ENCODE measurements at places on chromosomes 7 and 10.

- peak; percentile 74 for DNase-seq
Measured at GRCh38 chr7:150755473-150756099, 18.4 kb downstream of the GIMAP5 start.

- DNase-seq, result no peak
Measured at GRCh38 chr7:111018960-111019736, 71.8 kb upstream of the LRRN3 start.

GRCh38 chr10:59372543-59372942 lies 10.2 kb upstream of the FAM13C start:
- no peak for DNase-seq

DNA sequence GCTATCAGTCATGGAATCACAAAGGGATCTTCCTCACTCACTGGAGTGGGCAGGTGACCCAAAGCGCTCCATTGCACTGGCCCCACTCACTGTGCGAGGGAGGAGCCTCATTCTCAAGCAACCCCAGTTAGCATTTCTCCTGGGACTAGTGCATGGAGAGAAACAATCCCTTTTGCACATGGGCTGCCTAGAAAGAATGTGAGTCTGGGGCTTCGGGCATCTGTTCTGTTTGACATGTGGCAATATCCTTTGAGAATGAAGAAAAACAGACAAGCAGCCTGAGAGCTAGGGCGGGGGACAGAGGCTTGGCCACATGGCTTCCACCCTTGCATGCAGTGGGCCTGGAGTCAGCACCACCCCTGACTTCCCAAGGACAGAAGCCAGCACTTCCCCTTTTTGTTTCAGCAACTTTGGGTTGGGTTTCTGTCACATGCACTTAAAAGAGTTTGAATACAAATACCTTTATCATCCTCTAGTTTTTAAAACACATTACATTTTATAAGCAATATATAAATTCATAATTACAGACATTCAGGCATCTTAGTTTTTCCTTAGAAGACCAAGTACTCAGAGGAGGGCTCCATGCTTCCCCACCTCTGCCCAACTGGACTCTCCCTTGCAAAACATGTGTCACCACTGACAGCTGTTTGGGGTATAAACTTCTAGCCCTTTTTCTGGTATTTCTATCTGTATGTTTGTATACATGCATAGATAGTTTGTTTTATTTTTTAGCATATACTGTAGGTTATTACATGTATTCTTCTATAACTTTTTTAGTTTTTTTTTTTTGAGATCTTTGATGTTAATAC lies 73.8 kb downstream of the RBM20 start:
- no peak for DNase-seq

- DNase-seq, result no peak
Measured at GRCh38 chr7:132240821-132241422, 335.3 kb downstream of the PLXNA4 start.

GRCh38 chr10:104339469-104340110 lies 1.3 kb upstream of the ITPRIP start:
- no peak for DNase-seq

- no peak for DNase-seq
Measured at GRCh38 chr10:97406064-97406463, 4.9 kb upstream of the RRP12 start.

- no peak for DNase-seq
Measured at GRCh38 chr7:22996470-22996869, 17.5 kb downstream of the HYCC1 start.

- DNase-seq, result no peak
Measured at GRCh38 chr10:58019863-58020537, 247.7 kb downstream of the IPMK start.

- DNase-seq, result no peak
Measured at GRCh38 chr10:44341886-44342285, 43.0 kb downstream of the CXCL12 start.

DNA sequence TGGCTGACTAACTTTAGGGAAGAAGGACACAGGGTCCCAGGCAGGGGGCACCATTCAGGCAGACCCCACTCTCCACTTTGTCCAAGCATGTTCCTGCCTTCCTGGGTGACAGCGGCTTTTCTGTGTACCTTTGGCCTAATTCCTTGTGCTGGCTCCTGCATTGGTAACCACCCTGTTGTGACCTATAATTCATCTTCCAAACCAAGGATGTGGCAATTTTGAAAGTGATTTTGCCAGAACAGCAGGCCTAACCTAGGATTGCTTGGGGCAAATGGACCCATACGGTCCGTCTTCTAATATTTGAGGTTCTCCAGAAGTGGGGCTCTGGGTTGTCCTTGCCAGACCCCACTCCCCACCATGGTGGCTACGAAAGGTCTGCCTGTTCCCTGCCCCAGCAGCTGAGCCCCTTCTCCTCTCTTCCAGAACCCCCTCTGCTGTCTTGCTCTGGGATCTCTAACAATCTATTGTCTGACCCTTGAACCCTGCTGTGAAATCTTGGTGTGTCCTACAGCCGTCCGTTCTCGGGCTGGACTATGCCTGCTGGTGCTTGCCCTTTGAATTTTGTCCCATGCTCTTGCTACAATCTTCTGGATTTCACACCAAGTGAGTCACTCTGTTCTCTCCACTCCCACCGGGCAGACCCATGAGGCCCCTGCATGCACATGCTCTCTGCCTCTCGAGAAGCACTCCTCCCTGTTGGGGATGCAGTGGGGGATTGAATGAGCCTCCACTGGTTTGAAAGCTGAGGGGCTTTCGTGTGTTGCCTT lies 316.0 kb downstream of the CXCL12 start:
- no peak for DNase-seq

DNA sequence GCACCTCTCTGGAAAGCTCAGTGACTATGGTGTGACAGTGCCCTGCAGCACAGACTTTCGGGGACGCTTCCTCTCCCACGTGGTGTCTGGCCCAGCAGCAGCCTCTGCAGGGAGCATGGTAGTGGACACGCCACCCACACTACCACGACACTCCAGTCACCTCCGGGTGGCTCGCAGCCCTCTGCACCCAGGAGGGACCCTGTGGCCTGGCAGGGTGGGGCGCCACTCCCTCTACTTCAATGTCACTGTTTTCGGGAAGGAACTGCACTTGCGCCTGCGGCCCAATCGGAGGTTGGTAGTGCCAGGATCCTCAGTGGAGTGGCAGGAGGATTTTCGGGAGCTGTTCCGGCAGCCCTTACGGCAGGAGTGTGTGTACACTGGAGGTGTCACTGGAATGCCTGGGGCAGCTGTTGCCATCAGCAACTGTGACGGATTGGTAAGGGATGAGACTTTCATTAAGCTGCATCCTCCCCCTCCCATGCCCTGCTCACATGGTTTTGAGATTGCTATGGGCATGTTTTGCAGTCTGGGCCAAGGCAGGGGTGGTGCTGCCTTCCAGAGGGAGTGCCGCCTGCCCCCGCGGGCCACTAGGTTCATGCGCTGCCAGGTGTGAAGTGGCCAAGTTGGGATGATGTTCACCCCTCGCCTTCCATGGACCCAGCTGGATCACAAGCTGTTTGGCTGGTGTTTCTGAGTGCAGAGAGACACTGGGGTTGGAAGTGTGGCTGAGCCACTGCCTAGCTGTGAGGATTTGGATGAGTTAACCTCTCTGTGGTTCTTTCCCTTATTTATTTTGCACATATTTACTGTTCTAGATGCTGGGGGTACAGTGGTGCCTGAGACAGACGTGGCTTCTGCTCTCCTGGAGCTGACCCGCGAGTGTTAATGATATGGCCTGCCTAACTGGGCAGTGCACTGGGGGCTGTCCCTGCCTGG lies 2.5 kb downstream of the ADAMTS14 start:
- DNase-seq, result no peak

GRCh38 chr10:124538706-124539105 lies 77.1 kb downstream of the LHPP start:
- no peak for DNase-seq

DNA sequence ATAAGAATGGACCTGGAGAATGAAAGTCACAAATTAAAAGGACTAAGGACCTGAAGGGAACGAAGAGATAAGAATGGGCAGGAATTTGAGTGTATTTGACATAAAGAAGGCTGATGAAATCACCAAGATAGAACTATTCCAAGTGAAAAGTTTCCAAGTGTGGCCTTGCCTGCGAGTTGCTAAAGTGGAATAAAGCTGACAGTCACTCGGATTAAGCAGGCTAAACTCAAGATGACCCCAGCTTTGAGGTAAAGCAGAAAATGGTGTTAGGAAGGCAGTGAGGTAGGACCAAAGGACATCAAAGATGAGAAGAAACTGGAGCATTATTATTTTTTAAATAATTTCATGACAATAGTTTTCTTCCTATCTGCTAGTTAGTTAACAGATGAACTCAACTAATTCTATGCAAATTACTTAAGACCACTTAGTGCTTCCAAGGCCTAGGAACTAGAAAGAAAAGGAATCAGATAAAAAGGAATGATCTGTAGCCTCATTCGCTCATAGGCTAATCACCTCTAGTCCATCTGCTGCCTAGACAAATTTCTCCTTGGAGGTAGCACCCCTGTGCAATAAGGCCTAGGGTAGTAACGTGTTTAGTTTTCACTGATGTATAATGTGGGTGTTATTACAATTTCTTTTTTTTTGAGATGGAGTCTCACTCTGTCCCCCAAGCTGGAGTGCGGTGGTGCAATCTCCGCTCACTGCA lies 34.5 kb downstream of the EZH2 start:
- DNase-seq, result no peak

GRCh38 chr10:96873756-96874467 lies 41.8 kb downstream of the LCOR start:
- DNase-seq, result no peak

GRCh38 chr7:84195295-84196060 lies 889 bp upstream of the SEMA3A start:
- no peak for DNase-seq

- peak; percentile 61 for DNase-seq
Measured at GRCh38 chr7:131106681-131107336, 220.9 kb upstream of the MKLN1 start.

- no peak for DNase-seq
Measured at GRCh38 chr10:92789067-92789466, 59.3 kb upstream of the EXOC6 start.

DNA sequence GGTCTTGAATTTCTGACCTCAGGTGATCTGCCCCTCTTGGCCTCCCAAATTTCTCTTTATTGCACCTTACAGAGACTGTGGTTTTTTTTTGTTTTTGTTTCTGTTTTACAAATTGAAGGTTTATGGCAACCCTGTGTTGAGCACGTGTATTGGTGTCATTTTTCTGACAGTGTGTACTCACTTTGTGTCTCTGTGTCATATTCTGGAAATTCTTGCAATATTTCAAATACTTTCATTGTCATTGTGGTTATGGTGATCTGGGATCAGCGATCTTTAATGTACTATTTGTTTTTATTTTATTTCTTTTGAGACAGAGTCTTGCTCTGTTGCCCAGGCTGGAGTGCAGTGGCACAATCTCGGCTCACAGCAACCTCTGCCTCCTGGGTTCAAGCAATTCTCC lies 89.8 kb downstream of the PRTFDC1 start:
- no peak for DNase-seq

- DNase-seq, result no peak
Measured at GRCh38 chr7:443279-443833, 76.3 kb downstream of the PDGFA start.

DNA sequence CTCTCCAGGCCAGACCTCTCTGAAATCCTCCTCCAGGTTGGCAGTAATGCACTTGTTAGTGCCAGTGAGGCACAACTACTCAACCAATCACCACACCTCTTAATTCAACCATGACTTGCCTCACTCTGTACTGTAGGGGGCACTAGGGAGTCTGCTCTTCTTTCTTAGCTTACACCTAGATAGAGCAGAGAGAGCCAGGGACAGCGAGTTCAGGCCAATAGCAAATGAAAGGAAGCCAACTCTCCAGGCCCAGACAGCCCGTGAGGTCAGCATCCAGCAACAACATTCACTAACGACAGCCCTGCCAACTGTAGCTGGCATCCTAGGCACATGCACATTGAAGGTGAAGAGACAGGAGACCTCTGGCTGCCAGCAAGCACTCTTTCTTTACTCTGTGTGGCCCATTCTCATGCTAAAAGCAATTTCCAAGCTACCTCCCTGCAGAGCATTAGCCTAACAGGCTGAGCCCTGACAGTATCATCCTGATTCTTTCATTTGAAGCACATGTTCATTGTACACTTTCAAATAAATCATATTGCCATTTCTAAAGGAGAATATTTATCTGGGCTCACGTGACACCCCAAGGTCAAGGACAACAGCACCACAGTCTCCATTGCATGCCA lies 136.3 kb downstream of the DPY19L1 start:
- DNase-seq, result no peak

DNA sequence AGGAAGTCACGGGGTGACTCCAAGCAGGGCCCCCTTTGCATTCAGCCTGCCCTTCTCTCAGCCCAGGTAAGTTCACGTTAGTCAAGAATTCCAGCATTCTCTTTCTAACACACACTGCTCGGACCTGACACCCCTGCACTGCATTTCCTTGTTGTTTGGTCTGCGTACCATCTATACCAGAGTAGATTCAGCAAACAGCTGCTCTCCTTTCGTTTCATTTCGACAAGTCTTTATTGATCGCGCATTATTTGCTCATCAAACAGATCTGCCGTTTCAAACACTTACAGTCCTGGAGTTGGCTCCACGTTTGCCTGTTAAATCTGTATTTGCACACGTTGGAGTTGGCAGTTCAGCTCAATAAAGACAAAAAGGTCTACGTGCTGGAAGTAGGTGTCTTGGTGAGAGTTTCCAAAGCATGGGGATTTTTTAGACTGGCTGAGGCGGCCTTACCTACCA lies 495.1 kb downstream of the RPS24 start:
- no peak for DNase-seq

DNA sequence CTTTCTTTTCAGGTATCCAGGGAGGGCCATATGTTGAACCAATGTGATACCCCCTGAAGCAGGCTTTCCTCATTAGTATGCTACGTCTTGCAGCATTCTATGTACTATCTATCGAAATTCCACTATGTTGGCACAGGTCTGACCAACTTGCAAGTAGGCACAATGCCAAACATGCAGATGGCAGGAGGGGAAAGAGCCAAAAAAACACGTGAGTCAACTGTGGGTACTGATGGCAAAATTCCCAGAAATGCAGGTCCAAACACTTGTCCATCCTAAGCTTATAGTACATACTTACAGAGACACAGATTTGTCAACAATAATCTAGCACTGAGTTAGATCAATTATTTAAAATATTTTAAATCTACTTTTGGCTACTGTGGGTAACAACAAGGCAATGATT lies 394.9 kb downstream of the DGKB start:
- no peak for DNase-seq

DNA sequence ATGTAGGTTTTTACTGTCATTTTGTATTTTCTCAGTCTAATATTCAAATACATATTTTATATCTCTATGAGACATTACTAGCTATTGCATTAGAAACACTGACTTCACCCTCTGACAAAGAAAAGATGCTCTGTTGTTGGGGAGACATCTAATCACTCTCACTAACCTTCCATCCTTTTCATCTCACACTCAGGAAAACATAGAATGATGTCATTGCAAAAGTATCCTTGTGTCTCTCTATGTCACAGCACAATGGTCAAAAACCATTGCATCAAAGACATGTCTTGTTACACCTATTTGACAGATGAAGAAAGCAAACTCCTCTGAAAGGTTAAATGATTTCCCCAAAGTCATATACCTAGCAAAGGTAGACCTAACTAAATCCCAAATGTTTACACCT lies 231.3 kb upstream of the PTN start:
- DNase-seq, result no peak

- no peak for DNase-seq
Measured at GRCh38 chr10:29470355-29470705, 164.4 kb downstream of the SVIL start.
